SHP77 (cell line): ENCODE measurements at places on chromosomes 11 and 22.

DNA sequence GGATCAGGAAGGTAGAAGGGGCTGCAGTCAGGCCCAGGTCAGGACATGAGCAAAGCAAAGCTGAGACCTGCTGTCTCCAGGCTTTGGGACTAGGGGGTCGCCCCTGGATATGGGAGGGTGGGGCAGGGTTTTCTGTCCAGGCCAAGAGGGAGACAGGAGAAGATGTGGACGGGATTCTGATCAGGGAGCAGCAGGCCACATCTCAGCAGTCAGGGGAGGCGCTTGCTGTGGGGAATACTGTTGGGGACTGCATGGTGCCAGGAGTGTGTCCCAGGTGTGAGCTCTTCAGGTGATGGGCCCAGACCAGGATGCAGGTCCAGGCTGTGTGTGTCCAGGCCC is 29.3 kb downstream of the IGLL5 start:
- DNase-seq, result no peak

DNA sequence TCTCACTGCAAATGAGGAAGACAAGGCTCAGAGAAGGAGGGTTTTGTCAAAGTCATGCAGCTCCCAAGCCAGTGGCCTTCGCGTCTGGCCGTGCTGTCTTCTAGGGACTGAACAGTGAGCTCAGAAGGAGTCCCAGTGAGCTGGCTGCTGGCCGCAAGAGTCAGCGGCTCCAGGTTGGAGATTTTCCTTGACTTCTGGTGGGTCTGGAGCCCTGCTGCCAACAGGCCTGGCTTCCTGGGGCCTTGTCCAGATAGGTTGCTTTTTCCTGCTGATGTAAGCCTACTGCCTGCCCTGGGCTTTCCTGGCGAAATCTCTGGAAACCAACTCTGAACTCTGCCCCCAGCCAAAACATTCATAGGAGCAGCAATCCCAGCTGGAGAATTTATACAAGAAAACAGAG is 272.7 kb upstream of the CADM1 start:
- no peak for DNase-seq

- peak; percentile 47 for DNase-seq
Observed at GRCh38 chr11:32792948-32793475, 1.4 kb downstream of the CCDC73 start.

GRCh38 chr11:84719935-84720577 is 907.1 kb downstream of the DLG2 start:
- DNase-seq, result peak; percentile 48

- no peak for DNase-seq
Observed at GRCh38 chr11:118050208-118050891, 26.5 kb upstream of the TMPRSS4 start.

- no peak for DNase-seq
Observed at GRCh38 chr11:35144806-35145205, 5.8 kb downstream of the CD44 start.

- DNase-seq, result peak; percentile 54
Observed at GRCh38 chr11:12802418-12803085, 128.3 kb downstream of the TEAD1 start.

GRCh38 chr11:84045146-84045545 is 759.0 kb upstream of the CCDC90B start:
- DNase-seq, result no peak

DNA sequence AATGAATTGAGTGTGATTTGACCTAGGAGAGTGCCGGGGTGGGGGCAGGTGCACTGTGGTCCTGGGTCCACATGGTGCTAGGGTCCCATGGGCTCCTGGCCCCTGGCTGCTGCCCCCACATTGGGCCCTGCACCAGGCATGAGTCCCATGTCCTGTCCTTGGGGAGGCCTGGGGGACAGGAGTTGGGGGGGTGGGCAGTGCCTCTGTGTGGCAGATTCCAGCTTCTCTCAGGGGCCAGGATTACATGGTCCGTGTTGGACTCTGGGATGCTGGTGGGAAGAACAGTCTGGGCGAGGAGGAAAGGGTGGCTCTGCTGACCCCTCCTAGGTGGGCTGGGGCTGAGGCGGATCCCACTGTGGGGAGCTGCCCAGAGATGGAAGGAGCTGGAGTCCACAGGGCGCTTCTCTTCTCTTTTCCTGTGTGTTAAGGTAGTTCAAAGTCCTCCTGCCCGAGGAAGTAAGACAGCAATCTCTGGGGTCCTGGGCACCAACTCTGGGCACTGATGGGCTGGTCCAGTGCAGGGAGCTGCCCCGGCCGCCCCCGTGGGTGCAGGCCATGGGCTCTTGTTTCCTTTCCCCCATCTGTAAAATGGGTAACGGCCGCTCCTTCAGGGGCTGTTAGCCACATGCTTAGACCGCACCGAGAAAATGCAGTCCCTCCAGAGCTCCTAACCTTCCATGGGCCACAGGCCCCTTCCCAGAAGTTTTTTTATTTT is 19.8 kb downstream of the KCNQ1 start:
- DNase-seq, result no peak

DNA sequence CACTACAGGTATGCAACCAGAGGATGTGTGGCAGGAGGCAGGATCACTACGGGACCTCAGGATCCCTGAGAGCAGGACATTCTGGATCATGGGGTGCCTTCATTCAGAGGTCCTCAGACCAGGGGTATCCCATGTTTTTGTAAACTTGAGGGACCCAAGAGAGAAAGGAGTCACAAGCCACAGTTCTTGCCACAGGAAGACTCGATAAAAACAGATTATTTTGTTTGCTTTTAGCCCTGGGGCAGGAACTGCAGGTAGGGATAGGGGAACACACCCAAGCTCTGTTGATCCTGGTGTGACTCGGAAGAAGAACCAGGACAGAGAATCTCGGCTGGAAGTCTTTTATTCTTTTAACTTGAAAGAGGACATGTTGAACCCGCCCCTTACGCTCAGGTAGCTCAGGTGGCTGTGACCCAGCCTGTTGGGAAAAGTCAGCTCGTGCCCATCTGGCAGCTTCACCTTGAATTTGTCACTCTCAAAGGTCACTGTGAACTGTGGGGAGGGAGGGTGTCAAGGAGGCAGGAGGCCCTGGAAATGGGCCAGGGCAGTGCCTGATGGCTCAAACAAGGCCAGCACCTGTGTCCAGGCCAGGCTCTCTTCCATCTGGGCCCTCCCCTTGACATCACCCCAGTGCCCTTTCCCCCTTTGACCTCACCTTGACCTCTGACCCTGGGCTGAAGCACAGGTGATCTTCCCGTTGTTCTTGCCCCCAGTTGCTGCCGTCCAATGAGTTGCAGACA is 9.8 kb downstream of the LGALS2 start:
- no peak for DNase-seq

DNA sequence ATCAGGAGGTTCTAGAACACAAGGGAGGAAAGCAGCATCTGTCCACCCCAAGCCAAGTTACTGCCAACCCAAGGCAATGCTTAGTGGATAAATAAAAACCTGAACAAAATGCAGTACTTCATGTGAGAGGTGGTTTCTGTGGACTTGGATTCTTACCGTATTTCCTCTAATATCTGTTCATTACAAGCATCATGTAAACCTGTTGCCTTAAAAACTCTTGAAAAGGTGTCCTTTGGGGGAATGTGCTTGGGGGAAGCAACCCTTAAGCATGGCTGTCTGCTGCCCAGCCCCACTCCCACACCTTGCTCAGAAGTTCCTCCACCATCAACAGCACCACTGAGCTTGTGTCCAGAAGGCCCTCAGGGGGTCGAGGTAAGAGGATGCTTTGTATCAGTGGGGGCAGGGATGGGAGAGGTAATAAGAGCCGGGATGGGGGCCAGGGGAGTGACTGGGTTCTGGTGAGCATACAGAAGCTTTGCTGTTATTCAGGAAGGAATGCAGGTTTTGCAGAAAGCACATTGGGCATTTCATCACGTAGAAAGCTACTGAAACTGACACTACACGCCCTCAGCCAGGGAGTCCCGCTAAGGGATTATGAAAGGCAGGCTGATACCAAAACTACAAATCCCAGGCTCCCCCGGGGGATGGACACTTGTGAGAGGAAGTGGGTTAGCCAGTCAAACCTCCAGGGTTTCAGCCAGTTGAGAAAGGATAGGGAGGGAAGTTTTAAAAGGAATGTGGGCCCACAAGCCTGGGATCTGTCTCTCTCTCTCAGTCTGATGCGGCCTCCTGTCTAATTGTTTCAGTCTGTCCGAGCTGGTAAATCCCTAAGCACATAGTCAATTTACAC is 52.0 kb downstream of the KCNJ1 start:
- DNase-seq, result no peak

DNA sequence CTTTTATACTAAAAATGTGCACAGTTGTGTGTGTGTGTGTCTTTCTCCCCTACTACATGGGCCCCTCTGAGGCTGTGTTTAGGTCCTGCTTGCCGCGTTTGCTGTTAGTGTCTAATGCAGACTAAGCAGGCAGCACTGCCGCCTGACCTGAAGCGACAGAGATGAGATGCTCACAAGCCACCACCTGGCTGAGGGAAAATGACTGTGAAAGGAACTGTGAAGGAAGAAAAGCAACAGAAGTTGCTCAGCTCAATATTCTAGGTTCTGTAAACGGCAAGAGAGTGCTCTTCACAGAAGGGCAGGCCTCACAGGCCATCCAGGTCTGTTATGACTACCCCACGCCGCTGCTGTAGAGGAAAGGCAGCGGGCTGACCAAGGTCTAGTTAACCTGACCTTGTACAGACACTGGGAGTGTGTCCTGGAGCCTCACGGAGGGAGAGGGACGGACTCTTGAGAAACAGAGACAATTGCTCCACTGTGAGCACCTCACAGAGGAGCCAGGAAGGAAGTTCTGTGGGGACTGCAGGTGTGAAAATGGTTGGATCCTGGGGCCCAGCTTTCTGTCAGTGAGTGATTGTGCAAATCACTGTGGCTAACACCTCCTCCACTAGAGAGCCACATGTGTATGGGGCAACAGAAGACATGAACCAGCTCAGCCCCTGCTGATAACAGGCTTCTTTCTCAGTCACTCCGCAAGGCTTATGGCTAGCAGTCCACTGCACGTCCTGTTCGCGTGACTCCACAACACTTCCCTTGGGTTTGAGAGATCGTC is 31.3 kb upstream of the YPEL1 start:
- DNase-seq, result no peak

- DNase-seq, result no peak
Observed at GRCh38 chr11:79276736-79277325, 164.0 kb downstream of the TENM4 start.

DNA sequence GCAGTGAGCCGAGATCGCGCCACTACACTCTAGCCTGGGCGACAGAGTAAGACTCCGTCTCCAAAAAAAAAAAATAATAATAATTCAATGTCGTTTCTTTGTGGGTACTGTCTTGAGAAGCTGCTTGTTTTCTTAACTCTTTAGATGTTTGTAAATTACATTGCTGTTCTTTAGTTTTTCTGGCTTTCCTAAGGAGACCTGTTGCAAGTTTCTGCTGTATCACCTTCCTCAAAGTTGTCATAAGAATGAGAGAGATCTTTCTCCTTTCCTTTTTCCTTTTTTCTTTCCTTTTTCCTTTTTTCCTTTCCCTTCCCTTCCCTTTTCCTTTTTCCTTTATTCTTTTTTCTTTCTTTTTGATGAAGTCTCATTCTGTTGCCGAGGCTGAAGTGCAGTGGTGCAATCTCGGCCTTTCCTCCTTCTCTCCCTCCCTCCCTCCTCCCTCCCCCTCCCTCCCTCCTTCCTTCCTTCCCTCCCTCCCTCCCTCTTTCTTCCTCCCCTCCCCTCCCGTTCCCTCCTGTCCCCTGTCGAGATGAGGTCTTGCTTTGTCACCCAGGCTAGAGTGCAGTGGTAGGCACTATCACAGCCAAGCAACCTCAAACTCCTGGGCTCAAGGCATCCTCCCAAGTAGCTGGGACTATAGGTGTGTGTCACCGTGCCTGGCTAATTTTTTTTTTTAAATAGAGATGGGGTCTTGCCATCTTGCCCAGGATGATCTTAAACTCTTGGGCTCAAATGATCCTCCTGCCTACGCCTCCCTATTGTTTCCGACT is 15.3 kb downstream of the HIPK3 start:
- DNase-seq, result no peak

DNA sequence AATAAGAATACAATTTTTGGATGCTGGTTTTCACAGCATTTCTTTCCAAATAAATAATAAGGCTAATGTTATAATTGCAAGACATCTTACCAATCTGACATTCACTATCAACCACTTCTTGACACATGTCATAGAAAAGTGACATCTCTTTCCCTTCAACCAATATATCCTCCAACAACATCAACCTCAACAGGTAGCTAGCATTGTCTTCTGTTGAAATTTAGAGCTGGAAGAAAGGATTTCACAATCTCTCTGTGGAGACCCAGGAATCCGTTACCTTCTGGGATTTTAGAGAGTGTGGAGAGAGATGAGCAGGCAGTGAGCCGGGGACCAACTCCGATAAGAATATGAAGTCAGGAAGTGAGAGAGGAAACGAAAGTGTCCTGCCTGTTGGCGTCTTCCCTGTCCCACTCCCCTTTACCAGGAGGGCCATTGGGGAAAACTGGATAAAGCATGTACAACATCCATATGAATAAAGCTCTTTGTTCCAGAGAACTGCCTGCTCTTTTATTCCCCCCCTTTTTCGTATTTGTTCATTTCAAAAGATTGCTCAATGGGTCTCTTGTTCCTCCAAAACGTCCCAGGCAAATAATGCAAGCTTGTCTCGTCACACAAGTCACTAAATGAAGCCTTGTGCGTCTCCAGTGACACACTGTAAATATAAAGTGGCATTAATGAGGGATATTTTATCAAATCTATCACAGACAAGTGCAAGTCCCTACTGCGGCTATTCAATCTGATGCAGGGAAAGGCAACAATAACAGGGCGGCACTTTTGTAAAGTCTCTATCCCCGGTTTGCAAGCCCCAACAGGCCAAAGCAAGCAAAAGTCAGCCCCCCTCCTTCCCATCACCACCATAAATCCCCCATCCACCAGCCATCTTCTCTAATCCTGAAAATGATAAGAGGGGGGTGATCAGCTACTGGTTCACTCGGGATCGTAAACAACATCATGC is 3.4 kb downstream of the CADM1 start:
- DNase-seq, result peak; percentile 22

DNA sequence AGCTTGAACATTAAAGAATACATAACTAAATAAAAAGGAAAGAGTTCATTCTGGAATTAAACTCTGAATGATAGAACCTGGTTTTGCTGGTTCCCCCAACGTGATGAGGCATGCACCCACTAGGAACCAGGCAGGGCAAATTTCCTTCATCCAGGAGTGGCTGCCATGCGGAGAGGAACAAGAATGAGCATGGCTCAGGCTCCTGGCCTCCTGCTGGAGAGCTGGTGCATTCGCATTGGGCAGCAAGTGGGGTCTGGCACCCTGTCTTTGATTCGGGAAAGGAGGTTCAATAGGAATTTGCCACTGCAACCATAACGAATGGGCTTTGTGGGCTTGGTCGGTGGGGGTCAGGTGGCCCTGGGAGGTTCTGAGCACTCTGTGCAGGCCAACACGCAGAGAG is 169.8 kb upstream of the TENM4 start:
- no peak for DNase-seq

DNA sequence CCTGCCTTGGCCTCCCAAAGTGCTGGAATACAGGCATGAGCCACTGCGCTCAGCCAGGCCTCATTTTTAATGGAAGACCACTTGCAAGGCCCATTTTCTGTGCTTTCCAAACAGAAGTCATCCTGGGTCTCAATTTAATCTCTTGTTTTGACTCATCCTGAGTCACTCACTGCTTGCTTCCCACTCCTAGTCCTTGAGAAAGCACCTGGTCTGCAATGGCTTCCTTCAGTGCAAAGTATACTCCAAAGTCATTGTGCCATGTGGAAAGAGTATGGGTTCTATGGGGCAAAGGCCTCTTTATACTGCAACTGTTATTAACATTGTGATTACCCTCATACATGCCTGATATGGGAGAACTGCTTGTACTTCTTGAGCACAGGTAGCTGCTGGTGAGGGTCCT is 18.3 kb upstream of the SLC5A1 start:
- DNase-seq, result no peak

GRCh38 chr22:19965771-19966709 is 24.4 kb upstream of the TXNRD2 start:
- no peak for DNase-seq

GRCh38 chr11:114909866-114910265 is 231.5 kb downstream of the NXPE2 start:
- no peak for DNase-seq
